NCI-H187 treated with DMSO at 0.1 percent for 48 hours (cell line): ENCODE measurements at places on chromosomes 13 and 19.

DNA sequence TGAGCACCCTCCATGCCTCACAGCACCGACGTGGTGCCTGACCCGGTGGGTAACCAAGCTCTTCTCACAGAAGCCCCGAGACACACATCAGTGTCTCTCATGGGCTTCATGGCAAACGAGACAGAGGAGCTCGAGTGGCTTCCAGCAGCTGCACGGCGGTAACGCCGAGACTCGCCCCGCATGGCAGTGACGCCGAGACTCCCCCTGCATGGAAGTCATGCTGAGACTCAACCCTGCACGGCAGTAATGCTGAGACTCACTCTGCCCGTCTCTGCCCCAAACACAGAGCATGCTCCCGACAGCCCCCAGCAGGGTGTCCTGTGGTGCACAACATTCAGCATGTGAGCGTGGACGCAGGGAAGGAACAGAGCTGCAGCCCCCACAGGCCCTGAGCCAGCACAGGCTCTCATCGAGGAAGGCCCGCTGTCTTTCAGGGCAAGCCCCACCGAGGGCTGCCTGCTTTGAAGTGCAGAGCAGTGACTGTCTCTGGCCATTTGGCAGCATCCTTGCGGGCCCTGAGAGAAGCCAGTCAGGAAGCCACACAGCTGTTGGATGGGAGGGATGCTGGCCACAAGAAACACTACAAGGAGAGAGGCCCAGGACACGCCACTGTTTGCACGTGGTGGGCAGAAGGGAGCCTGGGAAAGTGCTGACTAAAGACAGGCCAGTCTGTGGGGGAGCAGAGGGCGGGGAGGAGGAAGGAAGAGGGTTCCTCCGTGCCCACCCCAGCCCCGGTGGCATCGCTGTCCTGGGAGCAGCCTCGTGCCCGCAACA lies 9.5 kb downstream of the GAS6 start:
- no peak for DNase-seq

GRCh38 chr19:44732235-44733014 lies 16.1 kb upstream of the BCL3 start:
- DNase-seq: no peak

GRCh38 chr13:51895906-51896888 lies 34.4 kb downstream of the CCDC70 start:
- no peak for DNase-seq

GRCh38 chr13:39816936-39817335 lies 161.5 kb downstream of the COG6 start:
- DNase-seq: no peak

- DNase-seq: no peak
These were observed 129.5 kb downstream of the CYSLTR2 start for GRCh38 chr13:48783181-48783630.

DNA sequence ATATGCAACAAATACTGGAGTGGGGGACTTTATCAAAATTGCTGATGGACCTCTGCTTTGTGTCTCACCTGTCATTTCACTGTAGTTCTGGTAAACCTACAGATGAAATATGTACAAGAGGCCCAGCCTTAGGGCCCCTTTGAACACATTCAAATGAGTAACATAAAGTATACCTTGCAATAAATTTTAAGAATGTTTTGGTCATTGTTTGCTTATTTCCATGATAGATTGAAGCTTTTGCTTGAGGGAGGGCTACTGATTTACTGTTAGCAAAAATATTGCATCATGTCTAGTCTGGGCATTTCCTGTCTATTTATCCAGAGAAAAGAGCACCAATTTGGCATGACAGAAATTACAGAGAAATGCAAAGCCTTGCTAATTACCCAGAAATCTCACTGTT lies 705.5 kb upstream of the PCDH9 start:
- DNase-seq: no peak

DNA sequence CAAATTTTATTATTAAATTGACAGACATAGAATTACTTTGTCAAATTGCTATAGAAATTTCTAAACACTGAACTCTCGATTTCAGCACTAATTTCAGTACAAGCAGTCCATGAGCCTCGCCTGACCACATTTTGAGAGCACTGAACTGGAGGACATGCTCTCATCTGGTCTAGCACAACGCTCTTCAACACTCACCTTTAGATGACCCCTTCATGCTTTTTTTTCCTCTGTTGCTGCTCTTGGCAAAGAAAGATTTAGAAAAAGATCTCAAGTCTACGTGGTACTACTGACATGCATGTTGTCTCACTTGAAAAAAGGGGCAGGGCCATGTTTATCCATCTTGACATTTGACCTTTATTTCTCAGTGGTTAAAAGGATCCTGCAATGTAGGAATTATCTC lies 981.5 kb downstream of the DIAPH3 start:
- DNase-seq: no peak

DNA sequence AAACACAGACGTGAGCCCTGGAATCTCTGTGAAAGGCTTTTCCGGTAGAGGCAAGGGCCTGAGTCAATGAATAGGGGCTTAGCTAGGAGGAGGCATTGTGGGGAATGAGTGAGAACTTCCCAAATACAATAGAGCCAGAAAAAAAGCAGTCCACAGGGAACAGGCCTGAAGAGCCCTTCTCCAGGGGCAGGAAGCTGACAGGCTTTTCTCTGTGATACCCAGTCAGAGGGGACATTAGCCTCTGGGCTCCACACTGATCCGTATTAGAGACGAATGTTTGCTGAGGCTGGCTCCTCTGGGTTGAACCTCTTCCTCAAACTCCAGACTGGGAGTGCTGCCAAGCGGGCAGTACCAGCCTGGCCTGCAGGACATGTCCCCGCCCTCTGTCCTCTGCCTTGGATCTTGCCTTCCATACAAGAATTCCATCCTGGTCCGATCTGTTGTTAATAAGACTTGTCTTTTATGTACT lies 2.3 kb downstream of the DHRS12 start:
- no peak for DNase-seq

DNA sequence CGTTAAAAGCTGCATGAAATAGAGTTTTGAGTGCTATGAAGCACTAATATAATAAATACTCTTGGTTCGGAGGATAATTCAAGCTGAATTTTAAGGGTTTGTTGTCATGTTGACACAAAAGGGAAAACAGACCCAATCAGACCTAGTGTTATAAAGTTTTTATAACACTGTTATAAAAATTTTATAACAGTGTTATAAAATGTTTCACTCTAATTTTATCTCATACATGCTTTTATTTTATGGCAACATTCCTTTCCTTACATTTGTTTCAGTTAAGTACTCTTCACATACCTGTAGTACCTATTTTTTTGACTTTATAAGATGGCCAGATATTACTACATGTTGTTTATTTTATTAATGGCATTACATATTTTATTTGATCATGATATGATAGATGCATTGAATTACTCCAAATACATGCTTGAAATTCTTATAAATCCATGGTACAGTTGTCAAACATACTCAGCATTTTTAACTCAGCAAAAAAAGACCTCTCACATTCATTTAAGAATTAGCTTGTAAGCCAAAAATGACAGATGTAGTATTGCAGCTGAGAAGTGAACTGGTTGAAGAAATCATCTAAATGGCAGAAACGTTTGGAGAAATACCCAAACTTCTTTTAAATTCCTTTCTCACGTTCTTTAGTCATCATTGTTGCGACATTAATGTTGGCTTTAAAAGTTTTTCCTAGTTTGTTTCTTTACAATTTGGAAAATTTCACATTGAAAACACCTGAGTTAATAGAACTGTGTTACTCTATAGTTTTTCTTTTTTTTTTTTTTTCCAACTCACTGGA lies 104.5 kb downstream of the PIBF1 start:
- DNase-seq: no peak

- no peak for DNase-seq
These were observed 7.3 kb downstream of the IFNL3 start for GRCh38 chr19:39237200-39238184.

DNA sequence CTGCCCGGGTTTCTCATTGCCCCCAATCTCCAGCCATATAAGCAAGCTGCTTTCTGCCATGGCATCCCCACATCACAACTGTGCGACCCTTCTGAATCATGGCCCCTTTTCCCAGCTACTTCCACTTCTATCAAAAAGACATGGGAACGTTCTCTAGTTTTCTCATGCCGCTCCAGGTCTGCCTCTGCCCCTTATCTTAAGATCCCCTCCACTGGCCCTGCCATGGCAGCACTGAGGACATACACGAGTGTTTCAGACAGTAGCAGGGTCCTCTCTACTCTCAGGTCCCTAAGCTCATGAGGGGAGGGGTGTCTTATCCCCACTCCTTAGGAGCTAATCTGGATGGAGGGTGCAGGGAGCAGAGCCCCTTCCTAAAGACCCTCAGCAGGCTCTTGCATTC lies 5.5 kb upstream of the AMER2 start:
- no peak for DNase-seq

DNA sequence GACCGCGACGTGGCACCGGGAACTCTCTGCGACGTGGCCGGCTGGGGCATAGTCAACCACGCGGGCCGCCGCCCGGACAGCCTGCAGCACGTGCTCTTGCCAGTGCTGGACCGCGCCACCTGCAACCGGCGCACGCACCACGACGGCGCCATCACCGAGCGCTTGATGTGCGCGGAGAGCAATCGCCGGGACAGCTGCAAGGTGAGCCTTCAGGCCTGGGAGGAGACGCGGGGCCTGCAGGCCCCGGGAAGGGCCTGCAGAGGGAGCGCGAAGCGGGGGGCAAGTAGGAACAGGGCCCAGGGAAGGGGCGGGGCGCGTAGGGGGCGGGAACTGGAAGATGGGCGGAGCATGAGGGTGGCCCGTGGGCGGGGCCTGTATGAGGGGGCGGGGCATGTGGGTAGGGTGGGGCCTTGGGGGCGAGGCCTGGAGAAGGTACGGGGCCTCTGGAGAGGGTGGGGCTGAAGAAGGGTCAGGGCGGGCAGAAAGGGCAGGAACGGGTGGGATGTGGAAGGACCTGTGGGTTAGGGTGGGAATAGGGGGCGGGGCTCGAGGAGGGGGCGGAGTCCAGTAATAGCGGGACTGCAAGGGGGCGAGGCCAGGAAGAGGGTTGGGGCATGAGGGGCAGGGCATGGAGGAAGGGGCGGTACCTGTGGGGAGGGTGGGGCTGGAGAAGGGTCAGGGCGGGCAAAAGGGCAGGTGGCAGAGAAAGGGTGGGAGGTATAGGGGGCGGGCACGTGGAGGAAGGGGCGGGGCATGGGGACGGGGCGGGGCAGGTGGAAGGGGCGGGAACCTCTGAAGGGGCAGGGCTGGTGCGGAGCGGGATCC lies 2.5 kb downstream of the CFD start:
- no peak for DNase-seq

- DNase-seq: no peak
These were observed 4.5 kb downstream of the AMER2 start for GRCh38 chr13:25167382-25168174.

DNA sequence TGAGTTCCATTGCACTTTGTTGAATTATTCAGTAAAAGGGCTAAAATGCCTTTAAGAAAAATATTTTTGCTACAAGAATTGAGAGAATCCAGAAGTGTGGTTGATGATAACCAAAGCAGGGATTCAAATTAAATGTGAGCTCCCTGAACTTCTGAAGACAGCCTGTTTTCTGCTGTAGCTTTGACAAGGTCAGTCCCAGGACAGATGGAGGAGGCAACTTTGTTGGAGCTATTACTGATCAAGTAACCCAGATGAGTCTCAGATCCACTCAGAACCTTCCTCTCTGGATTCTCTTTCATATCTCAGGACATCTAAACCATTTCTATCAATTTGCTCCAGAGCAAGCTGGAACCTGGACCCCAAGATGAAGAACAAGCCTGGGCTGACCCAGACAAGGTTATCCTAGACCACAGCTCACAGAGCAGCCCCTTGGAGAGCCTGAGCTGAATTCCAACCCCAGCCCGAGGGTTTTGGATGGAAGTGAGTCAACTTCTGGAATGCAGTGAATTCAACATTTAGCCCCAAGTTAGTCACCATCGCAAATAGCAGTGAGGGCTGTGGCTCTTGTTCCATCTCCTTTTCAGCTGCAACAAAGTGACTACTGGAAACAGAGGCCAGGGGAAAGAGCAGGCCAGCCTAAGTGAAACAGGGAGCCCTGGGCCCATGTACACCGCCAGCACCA lies 137.8 kb upstream of the TSC22D1 start:
- no peak for DNase-seq

DNA sequence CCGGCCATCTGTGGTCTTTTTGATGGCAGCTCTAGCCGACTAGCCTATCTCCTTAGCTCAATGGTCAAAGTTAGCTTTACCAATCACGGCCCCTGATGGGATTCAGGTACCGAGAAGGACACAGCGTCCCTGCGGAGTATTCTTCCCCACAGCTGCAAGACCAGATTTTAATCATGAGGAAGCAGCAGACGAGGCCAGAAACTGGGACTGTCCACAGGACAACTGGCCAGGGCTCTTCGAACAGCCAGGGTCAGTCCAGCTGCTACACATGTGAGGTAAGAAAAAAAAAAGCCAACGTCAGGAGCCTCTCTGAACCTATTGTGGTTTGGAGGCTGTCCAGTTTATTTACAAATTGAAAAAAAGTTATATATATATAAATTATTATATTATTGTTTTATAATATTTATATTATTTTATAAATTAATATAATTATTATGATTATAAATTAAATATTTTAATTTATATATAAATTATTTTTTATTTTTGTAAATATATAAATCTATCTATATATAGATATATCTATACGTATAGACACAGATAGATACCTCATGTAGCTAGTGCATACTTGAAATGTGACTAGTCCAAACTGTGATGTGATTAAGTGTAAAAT lies 10.8 kb downstream of the RINL start:
- DNase-seq: no peak

DNA sequence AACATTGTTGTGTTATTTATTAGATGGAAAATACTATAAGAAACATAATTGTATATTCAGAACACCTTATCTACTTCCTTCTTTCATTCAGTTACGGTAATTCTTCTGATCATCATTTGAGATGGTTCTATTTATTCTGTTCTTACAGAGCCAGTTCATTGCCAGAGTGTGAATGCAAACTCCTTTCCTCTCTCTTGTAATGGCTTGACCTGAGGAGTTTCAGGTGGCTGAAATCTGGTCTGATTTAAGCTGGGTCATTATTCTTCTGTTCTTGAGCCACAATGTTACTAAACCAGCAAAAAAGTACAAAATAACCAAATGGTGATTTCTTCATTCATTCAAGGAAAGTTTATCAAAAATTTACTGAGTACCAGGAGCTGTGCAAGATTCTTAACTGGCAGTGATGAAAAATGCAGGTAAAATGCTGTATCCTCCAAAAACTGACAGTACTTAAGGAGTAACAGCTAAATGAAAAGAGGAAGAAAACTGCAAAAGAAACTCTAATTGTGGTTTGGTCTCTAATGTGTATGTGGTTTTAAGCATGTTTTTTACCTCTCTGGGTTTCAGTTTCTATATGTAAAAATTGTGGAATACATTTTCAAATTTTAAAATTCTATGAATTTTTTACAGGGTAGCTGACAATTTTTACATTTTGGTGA lies 182.4 kb upstream of the UFM1 start:
- DNase-seq: no peak

DNA sequence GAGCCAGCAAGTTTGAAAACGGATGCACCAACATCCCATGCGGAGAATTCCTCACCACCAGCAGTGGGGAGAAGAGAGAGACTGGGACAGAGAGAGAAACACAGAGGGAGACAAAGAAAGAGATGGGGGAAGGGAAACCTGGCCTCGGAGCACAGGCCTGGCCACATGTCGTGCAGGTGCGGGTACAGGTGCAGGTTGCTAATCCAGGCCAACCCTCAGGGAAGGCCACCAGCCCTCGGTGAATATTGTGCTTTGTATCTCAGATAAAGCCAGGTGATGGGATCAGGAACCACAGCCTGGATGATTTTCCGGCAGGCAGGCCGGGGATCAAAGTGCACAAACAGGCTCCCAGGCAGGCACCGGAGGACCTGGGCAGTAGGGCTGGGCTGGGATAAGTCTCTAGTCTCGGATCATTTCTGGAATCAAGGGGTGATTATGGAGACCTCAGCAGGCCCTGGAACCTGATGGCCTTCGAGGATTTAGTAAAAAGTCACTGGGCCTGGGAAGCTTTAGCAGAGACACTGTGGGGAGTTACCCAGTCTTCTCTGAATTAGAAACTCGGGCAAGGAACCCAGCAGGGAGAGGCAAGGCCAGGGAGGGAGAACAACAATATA lies 3.7 kb downstream of the GAS6 start:
- DNase-seq: no peak
